NCI-H524 (cell line): ENCODE measurements at places on chromosomes 11 and 22.

- DNase-seq, result no peak
Measured at GRCh38 chr22:29408940-29409339, 20.6 kb upstream of the AP1B1 start.

DNA sequence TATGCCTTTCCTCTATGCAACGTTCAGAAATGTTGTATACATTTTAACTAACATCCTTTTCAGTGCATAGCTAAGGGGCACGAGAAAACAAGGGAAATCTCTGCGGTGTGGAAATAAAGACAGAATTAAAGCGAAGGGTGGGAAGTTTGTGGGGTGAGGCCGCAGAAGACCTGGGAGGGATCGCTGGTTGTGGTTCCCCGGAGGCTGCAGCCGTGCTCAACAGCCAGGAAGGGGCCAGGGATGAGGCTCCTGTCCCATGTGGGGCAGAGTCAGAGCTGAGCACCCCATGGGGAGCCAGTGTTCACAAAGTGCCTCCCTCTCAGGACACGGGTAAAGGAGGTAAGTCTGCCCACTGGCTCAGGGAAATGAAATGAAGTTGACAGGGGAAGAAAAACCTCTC, 67.5 kb downstream of the MYEOV start:
- DNase-seq, result no peak

- DNase-seq, result no peak
Measured at GRCh38 chr11:114175706-114176105, 116.2 kb downstream of the ZBTB16 start.

- no peak for DNase-seq
Measured at GRCh38 chr22:31020334-31020733, 51.3 kb downstream of the TUG1 start.

GRCh38 chr11:68806931-68807844, 34.5 kb downstream of the CPT1A start:
- no peak for DNase-seq
